ENCODE measurements at places on chromosomes 5 and 9. TPM values are rescaled to one million over a fixed set of nuclear protein-coding genes. Genes with fewer than 3 reads are reported as not detected.

- no peak overlapping the region for H3K4me3 ChIP-seq
- no peaks in the 10 kb centered on the region for H3K4me1 ChIP-seq
- no peak overlapping the region for H3K27ac ChIP-seq
- peaks cover 13% of the 10 kb centered on the region for H3K27me3 ChIP-seq
Observed at GRCh38 chr5:5676218-5676617, 253.7 kb downstream of the ICE1 start.

DNA sequence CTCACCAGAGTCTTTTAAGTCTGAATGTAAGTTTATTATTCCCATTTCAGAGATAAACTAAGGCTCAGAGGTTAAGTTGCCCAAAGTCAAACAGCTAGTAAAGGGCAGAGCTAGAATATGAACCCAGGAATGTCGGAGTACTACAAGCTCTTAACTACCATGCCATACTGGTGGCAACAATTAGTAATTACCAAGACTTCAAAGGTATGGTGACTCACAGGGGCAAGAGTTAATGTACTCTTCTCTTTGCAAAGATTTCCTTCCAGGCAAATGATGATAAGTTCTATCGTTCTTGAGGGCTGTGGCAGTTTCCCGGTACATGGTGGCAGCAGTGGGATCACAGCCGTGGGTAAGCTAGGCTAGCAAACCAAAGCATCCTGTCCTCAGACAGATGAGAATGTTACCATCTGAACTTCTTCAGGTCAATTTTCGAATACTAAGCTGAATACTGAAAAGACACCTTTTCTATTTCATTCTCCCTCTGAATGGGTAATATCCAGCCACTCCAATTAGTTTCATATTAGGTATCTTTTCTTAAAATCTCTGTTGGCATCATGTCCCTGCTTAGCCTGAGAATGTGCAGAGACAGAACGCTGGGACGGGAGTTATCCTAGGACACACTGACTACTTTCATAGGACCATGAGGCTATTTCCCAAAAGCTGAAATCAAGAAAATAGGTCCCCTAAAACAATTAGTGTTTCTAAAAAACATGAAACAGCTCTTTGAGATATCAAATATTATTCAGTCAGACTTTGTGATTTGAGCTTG, 117.0 kb upstream of the NR5A1 start:
- H3K27ac ChIP-seq = no peak overlapping the region
- no peak for DNase-seq
- H3K27me3 ChIP-seq = peaks cover 11% of the 10 kb centered on the region
- no peaks in the 10 kb centered on the region for H3K4me1 ChIP-seq
- H3K4me3 ChIP-seq = no peak overlapping the region
- no peaks in the 10 kb centered on the region for H3K36me3 ChIP-seq

- no peak overlapping the region for H3K27ac ChIP-seq
- DNase-seq = no peak
- peaks cover 6% of the 10 kb centered on the region for H3K36me3 ChIP-seq
- no peak overlapping the region for H3K4me3 ChIP-seq
Observed at GRCh38 chr5:105462377-105462776, 1899.8 kb upstream of the NUDT12 start.

Gene GGTA1
- total RNA-seq = not detected

Gene GZMA
- 25.1 TPM for total RNA-seq

Gene SLC45A2
- total RNA-seq = not detected

Gene HAUS6
- total RNA-seq = 32.8 TPM

Data from activated T-cell treated with anti-CD3 and anti-CD28 coated beads, Interleukin-2, amount 50 U/mL, for 72 hours (primary cell).